ENCODE measurements at places on chromosomes 2 and 18.

DNA sequence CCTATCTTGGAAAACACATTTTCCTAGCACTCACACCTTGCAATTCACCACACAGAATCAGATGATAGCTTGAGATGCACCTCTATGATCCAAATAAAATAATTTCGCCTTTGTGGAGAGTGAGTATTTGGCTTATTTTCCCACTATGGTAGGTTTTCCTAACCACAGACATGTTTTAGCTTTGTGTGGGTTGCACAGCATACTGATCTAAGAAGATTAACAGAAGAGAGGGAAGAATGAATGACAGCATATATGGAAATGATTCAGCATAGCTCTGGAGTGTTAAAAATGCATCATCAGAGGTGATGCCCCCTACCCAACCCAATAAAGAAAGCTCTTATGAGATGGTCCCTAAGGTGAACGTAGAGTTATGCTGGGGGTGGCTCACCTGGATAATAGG is 72.5 kb downstream of the GCA start:
- no peak for DNase-seq

GRCh38 chr2:73952499-73953446 is 26.1 kb downstream of the DGUOK start:
- no peak for DNase-seq

DNA sequence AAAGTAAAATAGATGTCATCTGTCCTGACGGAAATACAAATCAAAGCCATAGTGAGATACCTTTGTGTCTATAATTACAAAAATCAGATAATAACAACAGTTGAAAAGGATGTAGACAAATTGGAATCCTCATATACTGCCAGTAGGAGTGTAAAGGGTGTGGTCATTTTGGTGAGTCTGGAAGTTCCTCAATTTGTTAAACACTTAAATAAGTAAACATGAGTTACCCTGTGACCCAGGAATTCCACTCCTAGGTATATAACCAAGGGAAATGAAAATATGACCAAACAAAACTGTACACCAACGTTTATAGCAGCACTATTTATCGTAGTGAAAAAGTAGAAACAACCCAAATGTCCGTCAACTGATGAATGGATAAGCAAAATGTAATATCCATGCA is 24.0 kb downstream of the R3HDM1 start:
- DNase-seq = no peak

DNA sequence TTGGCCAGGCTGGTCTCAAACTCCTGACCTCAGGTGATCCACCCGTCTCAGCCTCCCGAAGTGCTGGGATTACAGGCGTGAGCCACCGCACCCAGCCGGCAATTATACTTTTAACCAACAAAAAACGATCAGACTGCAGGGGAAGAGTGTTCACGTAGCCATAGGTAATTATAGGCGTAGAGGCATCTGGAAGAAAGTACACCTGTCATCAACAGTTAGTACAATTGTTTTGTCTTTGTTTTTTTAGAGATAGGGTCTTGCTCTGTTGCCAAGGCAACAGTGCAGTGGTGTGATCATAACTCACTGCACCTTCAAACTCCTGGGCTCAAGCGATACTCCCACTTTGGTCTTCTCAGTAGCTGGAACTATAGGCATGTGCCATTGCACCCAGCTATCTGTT is 20.0 kb downstream of the ST3GAL5 start:
- DNase-seq = no peak

DNA sequence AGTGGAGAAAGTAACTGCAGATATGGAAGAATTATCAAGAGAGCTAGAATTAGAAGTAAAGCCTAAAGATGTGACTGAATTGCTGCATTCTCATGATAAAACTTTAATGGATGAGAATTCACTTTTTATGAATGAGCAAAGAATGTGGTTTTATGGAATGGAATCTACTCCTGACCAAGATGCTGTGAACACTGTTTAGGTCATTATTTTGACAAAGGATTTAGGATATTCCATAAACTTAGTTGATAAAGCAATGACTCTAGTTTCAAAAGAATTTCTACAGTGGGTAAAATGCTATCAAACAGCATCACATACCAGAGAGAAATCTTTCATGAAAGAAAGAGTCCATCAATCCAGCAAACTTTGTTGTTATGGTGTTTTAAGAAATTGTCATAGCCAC is 1317.7 kb upstream of the ACVR2A start:
- DNase-seq = no peak

GRCh38 chr18:67896451-67896850 is 379.9 kb upstream of the DSEL start:
- DNase-seq = no peak

DNA sequence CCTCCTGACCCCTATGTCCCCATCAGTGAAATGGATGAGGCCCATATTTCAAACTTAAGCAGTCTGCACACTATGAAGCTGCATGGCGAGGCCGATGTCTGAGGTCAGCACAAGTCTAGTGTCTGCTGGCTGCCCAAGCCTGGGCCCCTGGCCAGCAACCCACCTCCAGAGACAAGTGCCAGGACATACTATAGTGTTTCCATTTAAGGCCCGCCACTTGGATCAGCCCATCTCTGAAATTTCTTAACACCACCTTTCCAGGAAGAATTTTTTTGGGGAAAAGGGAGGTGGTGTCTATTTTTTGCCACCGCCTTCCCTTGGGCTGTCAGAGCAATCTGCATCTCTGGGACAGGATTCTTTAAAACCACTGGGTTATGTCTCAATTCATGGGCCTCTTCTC is 1.8 kb downstream of the ACVR1 start:
- DNase-seq = no peak

- DNase-seq = no peak
Observed at GRCh38 chr2:160878618-160879017, 281.6 kb upstream of the TANK start.

- DNase-seq = no peak
Observed at GRCh38 chr2:126496493-126496892, 159.5 kb upstream of the GYPC start.

- no peak for DNase-seq
Observed at GRCh38 chr2:101230541-101231001, 22.1 kb upstream of the CNOT11 start.

- DNase-seq = no peak
Observed at GRCh38 chr2:2166881-2167280, 164.2 kb downstream of the MYT1L start.

- DNase-seq = no peak
Observed at GRCh38 chr2:107775211-107775610, 51.5 kb upstream of the RGPD4 start.

All from LoVo (cell line).